ENCODE measurements at places on chromosomes 1 and 21. TPM values are rescaled to one million over a fixed set of nuclear protein-coding genes. Genes with fewer than 3 reads are reported as not detected.

The RNF2 gene
- 19.5 TPM for total RNA-seq

DNA sequence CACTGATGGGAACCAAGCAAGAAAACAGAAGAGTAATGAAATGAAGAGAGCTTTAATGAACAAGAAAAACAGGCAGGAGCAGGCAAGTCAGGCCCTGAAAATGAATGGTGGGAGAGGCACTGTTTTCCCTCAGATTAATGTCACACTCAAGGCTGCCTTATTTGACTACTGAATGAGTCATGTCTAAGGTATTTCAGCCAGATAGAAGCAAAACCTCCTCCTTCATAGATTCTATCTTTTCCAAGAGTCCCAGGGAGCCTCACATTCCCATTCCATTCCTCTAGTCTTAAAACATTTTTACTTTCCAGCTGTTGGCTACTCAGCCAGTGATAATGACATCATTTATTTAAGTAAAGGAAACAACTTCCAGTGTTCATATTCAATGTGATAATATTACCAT, 228.4 kb upstream of the NRIP1 start:
- peaks cover 14% of the 10 kb centered on the region for H3K4me1 ChIP-seq
- H3K27me3 ChIP-seq = peaks cover 7% of the 10 kb centered on the region
- H3K4me3 ChIP-seq = no peak overlapping the region
- no peaks in the 10 kb centered on the region for H3K36me3 ChIP-seq
- no peak overlapping the region for H3K27ac ChIP-seq

- no peak for DNase-seq
- peaks cover 2% of the 10 kb centered on the region for H3K27me3 ChIP-seq
- no peak overlapping the region for H3K4me3 ChIP-seq
- peaks cover 29% of the 10 kb centered on the region for H3K4me1 ChIP-seq
- peak overlapping the region; percentile 14 for H3K27ac ChIP-seq
- peaks cover 15% of the 10 kb centered on the region for H3K36me3 ChIP-seq
Observed at GRCh38 chr1:193125369-193125768, 3.5 kb downstream of the CDC73 start.

DNA sequence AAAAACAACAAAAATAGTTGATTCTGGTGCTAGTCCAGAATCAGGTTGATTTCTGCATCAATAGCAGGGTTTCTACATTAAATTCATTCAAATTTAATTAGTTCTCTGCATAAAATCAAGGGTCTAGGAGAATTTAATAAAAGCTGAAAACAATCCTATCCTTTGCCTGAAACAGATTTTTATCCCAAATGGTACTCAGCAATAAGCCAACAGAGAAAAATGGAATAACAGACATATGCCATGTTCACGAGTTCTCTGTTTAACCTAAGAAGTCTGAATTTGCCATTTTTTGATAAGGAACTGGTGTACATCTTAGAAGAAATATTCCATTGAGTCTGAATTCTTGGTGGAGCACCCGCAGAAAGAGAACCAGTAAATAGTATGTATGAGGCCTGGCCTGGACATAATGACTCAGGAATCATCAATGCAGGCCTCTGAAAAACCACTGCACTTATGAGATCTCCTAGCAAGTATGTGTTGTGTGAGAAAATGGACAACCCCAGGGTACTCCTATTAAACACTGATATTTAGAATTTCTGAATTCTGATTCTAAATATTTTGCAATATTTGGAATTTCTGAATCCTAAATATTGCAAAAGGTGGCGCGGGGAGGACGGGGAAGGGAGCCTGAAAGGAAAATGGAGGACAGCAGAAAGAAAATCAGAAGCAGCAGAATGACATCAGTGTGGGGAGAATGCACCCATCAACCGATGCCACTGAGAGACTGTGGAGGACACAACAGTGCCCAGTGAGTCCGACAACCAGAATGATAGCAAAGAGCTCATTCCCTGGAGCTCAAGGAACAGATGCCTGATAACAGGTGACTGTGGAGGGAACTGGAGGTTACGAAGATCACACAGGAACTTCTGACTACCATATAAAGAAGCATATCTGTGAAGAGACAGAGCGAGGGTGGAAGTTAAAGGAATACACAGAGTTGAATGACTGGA, 97.6 kb downstream of the APP start:
- peak; percentile 71 for DNase-seq
- H3K4me1 ChIP-seq = peaks cover 73% of the 10 kb centered on the region
- H3K27me3 ChIP-seq = no peaks in the 10 kb centered on the region
- peaks cover 23% of the 10 kb centered on the region for H3K36me3 ChIP-seq
- H3K4me3 ChIP-seq = peak overlapping the region; percentile 48

DNA sequence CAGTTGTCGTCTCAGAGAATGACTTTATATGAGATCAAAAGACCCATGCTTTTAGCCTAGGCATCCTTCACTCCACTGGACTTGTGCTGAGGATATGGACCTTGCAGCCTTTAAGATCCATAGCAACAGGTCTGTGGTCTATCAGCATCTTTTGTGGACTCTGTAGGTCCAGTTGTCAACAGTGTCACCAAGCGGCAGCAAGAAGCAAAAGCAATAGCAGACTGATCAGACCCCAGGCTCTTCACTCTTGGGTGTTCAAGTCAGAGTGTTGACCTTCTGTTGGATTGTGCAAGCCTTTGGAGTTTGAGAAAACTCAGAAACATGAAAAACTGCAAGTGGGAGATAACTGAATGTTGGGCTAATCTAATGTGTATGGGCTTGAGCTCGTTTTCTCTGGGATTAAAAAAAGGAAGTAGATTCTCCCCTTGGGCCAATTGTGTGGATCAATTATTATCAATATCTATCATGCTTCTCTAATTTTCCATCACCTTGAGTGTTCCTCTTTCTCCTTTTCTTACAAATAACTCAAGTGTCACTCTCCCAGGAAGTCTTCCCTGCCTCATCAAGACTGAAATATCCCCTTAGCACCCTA, 144.2 kb downstream of the LYPLAL1 start:
- no peak for DNase-seq
- no peak overlapping the region for H3K4me3 ChIP-seq
- peaks cover 8% of the 10 kb centered on the region for H3K36me3 ChIP-seq
- no peak overlapping the region for H3K27ac ChIP-seq
- peaks cover 3% of the 10 kb centered on the region for H3K4me1 ChIP-seq
